ENCODE measurements at places on chromosomes 2 and 18.

- DNase-seq: no peak
- no peaks in the 10 kb centered on the region for H3K27me3 ChIP-seq
- H3K4me3 ChIP-seq: no peak overlapping the region
- H3K36me3 ChIP-seq: no peaks in the 10 kb centered on the region
- no peak overlapping the region for H3K27ac ChIP-seq
- H3K4me1 ChIP-seq: peaks cover 12% of the 10 kb centered on the region
Measured at GRCh38 chr2:85788603-85789002, 34.8 kb downstream of the ATOH8 start.

- H3K27ac ChIP-seq: no peak overlapping the region
- H3K4me1 ChIP-seq: no peaks in the 10 kb centered on the region
Measured at GRCh38 chr2:187529977-187530721, 24.1 kb downstream of the TFPI start.

GRCh38 chr2:133072837-133073694, 403.1 kb upstream of the LYPD1 start:
- H3K27me3 ChIP-seq: no peaks in the 10 kb centered on the region
- no peaks in the 10 kb centered on the region for H3K36me3 ChIP-seq
- DNase-seq: no peak
- no peak overlapping the region for H3K27ac ChIP-seq
- no peaks in the 10 kb centered on the region for H3K4me1 ChIP-seq
- H3K4me3 ChIP-seq: no peak overlapping the region

- no peak overlapping the region for H3K27ac ChIP-seq
- no peak overlapping the region for H3K4me3 ChIP-seq
- no peak for DNase-seq
- H3K27me3 ChIP-seq: no peaks in the 10 kb centered on the region
- no peaks in the 10 kb centered on the region for H3K36me3 ChIP-seq
Measured at GRCh38 chr2:164427111-164427510, 194.2 kb downstream of the GRB14 start.

Data from adrenal gland (tissue), 19 donors.